ENCODE measurements at places on chromosomes 1 and 21. TPM values are rescaled to one million over a fixed set of nuclear protein-coding genes. Genes with fewer than 3 reads are reported as not detected.

Gene NCAM2
- 4.3 TPM for total RNA-seq

Gene CLDN17
- not detected for total RNA-seq

DNA sequence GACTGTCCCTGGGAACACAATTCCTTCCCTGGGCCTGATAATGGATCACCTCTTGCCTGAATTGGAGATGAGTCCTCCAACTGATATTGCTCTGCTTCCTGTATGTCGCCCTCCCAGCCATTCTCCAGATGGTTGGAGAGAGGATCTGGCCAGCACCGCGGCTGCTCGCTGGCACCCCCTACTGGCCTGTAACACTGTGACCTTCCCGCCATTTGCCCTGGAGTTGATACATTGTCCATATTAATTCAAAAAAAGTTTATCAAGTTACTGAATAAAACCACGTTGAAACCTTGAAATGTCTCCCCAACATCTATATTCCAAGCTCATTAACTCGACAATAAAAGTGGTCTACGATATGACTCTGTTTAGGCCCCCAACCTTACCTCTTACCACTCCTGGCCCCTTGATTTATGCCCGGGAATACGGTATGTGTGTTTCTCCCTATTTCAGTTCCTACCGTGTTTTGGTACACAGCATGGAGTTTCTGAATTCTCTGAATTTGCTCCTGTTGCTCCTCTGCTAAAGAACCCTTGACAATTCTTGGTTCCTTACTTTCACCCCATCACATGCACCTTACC, 241.8 kb upstream of the KIAA0040 start:
- DNase-seq, result no peak

GRCh38 chr1:109669246-109669948, 1.5 kb downstream of the GSTM2 start:
- no peak for DNase-seq

Gene RNASEL
- total RNA-seq, result 1.3 TPM

Gene CD1B
- total RNA-seq, result not detected

Gene MRPL55
- 61.5 TPM for total RNA-seq

Gene NBPF20
- 1.2 TPM for total RNA-seq

GRCh38 chr1:67741121-67741520, 56.1 kb downstream of the GADD45A start:
- DNase-seq, result no peak

DNA sequence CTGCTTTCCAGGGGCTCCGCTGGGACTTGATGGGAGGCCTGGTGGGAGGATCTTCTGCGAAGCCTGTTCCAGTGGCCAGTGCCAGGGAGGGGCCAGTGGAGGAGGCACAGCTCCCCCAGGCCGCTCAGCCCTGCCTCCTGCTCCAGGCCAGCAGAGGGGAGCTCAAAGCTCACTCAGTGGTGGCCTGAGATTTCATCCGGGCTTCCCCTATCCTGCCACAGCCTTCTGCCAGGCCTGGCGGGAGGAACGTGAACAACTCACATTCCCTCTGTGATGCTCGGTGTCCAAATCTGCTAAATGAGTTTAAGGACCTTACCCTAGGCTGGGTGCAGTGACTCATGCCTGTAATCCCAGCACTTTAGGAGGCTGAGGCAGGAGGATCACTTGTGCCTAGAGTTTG, 3.3 kb downstream of the CLCNKB start:
- DNase-seq, result no peak

DNA sequence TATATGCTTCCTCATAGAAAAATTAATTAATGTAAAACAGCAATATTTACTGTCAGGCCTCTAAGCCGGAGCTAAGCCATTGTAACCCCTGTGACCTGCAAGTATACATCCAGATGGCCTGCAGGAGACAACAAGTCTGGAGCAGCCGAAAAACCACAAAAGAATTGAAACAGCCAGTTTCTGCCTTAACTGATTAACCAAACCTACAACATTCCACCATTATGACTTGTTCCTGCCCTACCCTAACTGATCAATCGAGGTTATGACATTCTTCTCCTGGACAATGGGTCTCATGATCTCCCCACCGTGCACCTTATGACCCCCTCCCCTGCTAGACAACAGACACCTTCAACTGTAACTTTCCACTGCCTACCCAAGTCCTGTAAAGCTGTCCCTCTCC, 205.8 kb upstream of the DUSP10 start:
- DNase-seq, result no peak

DNA sequence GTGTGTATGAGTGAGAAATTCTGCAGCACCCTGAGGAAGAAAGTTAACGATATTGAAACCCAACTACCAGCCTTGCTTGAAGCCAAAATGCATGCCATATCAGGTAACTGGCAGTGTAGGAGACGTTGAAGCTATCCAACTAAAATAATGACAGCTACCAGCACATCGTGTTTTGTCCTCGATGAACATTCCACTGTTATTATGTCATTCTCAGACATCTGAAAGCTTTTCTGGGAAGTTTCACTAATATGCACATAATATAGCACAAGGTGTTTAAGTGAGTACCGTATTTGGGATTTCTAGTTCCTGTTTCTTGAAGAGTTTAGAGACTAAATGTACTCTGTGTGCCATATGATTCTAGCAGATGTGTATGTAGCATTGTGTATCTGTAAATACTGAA, 173.5 kb downstream of the DISC1 start:
- DNase-seq, result no peak

DNA sequence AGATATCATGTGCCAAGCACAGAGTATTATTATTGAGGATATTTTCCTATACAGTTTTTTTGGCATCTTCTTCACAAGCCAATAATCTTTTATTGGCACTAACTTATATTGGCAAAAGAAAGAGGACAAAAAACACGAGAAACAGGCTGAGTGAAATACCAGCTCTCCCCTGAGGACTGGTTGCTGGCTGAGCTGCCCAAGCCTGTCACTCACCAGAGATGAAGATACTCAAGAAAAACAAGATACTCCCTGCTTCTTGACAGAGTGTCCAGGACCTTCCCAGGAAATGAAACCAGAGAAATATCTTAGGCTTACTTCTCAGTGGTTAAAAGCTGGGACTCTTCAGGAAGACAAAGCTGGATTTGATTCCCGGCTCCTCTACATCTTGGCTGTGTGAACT, 35.9 kb upstream of the ATP1B1 start:
- DNase-seq, result no peak

- DNase-seq, result no peak
Observed at GRCh38 chr1:194394676-194395075, 1208.3 kb upstream of the B3GALT2 start.

DNA sequence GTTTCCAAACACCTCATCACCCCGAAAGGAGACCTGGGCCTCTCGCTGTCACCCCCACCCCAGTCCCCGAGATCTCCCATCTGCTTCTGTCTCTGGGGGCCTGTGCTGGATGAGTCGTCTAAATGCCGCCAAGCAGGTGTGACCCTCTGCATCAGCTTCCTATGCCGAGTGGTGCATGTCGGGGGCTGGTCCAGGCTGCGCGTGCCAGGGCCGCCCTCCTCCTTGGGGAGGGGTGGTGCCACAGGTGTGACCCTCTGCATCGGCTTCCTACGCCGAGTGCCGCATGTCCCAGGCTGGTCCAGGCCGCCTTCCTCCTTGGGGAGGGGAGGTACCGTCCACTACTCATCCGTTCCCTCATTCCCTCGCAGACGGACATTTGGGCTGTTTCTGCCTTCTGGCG, 115.7 kb downstream of the PRDM16 start:
- DNase-seq, result no peak

DNA sequence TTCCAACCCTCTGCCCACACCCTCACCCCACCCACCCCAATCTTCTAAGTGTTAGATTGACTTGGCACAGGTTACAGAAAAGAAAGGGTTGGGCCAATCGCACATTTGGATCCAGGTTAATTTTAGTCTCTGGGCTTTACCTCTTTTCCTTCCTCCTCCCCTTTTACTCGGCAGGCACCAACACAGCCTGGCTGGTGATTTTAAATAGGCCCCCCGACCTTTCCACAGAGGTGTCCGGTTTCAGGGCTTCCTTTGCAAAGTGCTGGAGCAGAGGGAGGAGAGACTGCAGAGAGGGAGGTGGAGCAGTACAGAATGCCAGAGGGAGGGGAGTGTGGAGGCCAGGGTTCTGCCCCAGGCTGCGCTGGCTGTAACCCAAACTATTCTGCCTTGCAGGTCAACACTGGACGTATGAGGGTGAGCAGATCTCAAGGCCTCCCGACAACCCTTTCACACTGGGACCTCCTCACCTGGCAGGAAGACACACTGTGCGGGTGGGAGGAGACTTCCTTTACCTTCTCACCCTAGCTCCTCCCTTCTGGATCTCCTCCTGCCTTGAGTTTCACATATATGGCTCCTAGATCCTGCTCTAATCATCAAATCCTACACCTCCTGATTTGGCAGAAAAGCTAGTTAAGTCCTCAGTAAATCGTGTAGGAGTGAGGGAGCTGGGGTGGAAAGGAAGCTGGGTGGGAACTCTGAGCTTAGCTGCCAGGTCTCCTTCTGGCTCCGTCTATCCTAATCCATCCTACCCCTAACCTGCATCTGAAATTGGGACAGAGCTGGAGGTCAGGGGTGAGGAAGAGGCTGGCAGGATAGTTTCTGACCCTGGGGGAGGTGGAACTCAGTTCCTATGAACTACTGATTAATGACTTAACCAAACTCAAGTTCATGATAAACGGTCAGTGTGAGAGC, 2.4 kb downstream of the CA14 start:
- DNase-seq, result no peak

Gene WDR64
- total RNA-seq, result not detected

- no peak for DNase-seq
Observed at GRCh38 chr1:207858281-207858680, 52.6 kb downstream of the CD34 start.

DNA sequence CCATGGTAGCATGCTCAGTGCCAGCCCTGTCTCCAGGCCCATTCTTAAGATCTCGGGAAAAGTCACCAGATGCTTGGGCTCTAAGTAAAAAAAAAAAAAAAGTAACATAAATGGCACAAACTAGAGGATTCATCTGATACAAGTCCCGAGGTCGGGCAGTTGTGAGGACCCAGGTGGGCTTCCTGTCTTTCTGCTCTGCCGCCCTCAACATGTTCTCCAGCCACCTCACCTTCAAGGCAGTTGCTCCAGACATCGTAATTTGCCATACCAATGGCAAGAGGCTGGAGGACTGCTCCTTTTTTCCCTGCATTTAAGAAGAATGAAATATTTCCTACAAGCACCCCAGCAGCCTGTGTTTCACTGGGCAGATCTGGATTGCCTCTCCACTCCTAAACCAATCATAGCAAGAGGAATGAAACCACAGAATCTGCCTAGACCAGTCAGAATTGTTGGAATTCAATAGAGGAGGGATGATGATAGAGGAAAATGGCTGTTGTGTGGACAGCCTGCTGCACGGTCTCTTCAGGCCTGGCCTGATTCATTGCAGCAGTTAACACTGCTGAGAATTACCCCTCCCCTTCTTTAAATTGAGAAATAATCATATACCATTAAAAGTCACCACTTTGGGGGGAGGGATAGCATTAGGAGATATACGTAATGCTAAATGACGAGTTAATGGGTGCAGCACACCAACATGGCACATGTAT, 5.4 kb downstream of the HMGN2 start:
- no peak for DNase-seq

DNA sequence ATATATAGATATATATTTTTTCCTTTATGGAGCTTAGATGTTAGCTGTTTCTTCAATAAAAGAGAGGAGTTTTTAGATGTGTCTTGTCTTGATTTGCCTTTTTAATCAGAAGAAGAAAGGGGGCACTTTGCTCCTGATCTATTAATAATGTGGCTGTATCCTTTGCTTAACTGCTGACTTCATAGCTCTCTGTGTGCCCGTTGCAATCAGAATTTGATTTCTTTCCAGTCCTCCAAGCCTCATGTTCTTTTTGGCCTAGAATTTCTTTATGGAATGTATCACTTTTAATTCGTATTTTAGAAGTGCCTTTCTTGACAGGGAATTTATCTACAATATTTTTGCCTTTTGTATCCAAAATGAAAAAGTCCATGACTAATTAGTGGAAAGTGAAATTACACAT, 85.3 kb downstream of the C1orf21 start:
- no peak for DNase-seq

Gene OR6K3
- not detected for total RNA-seq

Gene GBP1
- total RNA-seq, result not detected

Gene KRTAP13-3
- total RNA-seq, result not detected

DNA sequence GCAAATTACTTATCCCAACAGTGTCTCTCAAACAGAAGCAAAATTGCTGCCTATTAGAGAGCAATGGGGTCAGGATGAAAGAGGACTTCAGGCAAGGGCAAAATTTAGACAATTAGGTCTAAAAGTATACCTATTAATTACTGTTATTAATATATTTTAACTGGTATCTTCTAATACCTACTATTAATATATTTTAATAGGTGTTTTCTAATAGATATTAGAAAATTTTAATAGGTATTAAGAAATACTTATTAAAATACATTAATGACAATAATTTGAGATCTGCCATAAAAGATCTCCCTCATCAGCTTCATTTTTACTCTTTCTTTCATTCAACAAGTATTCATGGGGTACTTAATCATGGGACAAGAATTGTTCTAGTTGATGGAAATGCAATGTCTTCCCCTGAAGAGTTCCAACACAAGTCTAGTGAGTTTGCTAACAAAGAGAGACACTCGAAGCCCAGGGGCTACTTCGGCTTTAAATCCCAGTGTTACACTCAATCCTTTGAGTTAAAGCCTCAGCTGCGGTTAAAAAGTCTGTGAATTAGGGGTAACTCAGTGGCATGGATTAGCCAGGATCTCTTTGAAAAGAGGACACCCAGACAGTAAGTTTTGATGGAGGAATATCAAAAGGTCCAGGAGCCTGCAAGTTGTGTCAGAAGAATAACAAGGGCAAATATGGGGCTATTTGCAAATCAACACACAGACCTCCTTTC, 44.1 kb downstream of the STYXL2 start:
- DNase-seq, result no peak

DNA sequence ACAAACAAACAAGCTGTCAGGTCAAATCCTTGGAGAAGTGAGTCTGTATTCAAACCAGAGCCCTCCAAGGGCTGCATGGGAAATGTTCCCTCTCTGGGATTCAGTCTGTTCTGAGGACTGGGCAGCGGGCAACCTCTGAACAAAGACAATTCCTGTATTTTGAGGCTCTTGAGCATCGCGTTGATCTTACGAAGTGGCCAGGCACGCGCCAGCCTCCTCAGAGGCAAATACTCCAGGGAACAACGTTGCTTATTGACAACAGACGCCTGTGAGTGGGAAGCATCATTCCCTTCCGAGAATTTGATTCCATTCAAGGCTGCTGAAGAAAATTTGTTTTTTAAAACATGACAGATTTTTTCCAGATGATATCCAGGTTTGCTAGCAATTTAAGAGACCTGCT, 20.0 kb upstream of the TACSTD2 start:
- peak; percentile 29 for DNase-seq

- DNase-seq, result no peak
Observed at GRCh38 chr1:235025422-235025984, 103.1 kb downstream of the TOMM20 start.

Gene TXNIP
- 126 TPM for total RNA-seq

GRCh38 chr1:177798614-177799013, 171.2 kb downstream of the SEC16B start:
- DNase-seq, result no peak

DNA sequence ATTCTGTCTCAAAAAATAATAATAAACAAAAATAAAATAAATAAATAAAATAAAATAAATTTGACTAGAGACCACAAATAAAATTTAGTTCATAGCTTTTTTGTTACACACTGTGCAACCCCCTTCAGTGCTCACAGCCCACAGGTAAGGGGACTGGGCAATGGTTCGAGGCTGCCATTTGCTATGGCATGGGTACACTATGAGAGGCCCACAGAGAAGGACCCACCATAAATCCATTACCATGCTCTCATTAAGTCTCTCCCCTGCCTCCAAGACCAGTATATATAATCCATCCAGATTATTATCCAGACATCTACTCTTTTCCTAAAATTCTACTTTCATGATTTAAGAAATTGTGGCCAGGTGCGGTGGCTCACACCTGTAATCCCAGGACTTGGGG, 8.7 kb upstream of the RIT1 start:
- no peak for DNase-seq

GRCh38 chr1:171357179-171357578, 43.2 kb downstream of the FMO4 start:
- DNase-seq, result no peak
